Suprapubic skin (tissue), 4 donors: ENCODE measurements at places on chromosomes 6 and 20.

- DNase-seq = no peak
Measured at GRCh38 chr6:1589208-1589607, 20.5 kb upstream of the FOXC1 start.

DNA sequence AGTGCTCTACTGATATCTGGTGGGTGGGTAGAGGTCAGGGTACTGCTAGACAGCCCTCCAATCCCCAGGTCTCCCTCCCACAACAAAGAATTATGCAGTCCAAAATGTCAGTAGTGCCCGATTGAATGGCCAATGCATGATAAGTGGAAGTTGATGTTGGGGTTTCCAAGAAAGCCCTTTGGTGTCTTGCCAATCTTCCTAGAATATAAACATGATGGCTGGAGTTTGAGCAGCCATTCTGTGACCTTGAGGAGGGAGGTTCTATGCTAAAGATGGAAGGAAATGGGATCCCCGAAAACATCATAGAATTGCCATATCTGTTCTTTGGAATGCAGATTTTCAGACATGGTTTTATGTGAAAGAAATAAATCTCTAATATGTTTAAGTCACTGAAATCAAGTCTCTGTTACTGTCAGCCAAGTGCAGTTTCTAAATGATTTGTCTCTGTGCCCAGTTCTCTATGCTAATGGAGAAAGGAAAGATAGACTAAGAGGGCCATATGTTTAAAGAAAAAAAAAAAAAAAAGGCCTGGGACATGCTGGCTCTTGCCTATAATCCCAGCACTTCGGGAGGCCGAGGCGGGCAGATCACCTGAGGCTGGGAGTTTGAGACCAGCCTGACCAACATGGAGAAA is 32.8 kb upstream of the PTPN1 start:
- no peak for DNase-seq

- no peak for DNase-seq
Measured at GRCh38 chr20:22842793-22843192, 192.3 kb upstream of the SSTR4 start.

DNA sequence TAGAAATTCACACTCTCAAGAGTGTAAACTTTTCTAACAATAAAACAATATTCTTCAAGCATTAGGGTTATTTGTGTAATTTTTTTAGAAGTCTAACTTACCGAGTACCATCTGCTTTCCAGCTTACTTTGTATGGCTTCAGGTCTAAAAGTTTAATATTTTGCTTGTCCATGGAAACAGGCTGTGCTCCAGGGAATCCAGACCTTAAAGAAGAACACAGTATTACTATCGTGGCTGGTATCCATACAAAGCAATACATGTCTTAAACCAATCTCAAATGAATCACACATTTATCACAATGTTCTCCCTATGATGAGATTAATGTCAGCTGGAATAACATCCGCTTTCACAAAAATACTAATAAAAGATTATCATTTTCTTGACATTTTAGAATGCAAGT is 73.0 kb downstream of the RNGTT start:
- no peak for DNase-seq

DNA sequence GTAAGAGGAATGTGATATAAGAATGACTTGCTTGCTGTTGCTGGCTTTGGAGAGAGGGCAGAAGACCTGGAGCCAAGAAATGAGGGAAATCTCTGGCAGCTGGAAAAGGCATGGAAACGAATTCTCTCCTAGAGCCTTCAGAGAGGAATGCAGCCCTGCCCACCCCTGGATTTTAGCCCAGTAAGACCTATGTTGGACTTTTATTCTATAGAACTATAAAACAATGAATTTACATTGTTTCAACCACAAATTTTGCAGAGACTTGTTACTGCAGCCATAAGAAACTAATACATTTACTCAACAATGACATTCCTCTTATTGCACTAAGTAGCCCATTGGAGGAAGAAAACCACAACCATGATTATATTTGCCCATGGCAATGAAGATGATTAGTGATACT is 39.5 kb upstream of the PREP start:
- DNase-seq = no peak

GRCh38 chr6:85810558-85810957 is 167.9 kb upstream of the SYNCRIP start:
- no peak for DNase-seq

GRCh38 chr6:43887340-43887858 is 117.4 kb downstream of the VEGFA start:
- DNase-seq = no peak

DNA sequence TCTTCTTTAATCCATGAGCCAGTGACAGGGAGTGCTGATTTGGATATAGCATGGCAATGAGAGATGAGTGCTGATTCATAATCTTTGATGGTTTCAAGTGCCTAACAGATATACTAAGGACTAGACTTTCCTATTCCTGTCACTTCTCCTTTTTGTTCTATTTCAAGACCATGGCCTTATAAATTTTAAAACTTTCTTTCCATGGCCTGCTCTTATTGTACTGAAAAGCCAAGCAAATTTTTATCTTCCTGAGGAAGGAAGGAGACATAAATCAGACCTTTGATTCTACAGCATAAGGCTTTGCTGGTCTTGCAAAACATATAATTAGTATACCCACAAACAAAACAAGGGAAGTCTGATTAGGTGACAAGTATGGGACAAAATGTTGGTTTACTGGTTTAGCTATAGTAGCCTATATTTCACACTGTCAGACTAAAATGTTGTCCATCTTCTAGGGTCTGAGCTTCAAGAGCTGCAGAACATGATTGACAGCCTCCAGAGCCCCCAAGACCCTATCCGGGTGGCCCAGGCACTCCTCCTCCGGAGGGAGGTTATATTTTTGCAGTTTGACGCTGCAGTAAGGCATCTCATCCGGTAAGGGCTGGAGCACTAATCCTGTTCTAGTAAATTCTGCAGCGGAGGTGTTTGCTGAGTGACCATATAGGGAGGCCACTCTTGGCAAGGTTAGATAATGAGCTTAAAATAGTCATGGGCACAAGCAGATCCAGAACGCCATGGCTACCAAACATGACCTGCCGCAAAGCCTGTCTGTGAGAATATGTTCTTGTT is 82.3 kb downstream of the CD164 start:
- no peak for DNase-seq

GRCh38 chr6:107330168-107330567 is 129.2 kb downstream of the PDSS2 start:
- DNase-seq = no peak

GRCh38 chr6:17032988-17033634 is 68.7 kb upstream of the STMND1 start:
- peak; percentile 82 for DNase-seq

- no peak for DNase-seq
Measured at GRCh38 chr20:4997222-4997621, 4.1 kb downstream of the SLC23A2 start.

- DNase-seq = no peak
Measured at GRCh38 chr6:146135167-146135566, 106.3 kb downstream of the GRM1 start.

DNA sequence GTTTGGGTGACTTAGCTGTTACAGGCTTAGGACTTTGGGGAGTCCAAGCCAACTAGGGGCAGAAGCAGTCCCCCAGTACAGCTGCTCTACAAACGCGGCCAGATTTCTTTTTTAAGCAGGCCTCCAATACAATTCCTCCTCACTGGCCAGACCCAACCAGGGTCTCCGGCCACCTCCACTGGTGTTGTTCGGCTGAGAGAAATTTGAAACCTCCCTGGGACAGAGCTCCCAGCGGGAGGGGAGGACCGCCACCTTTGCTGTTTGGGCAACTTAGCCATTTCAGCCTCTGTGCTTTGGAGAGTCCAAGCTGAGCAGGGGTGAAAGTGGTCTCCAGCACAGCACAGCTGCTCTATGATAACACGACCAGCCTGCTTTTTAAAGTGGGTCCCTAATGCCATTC is 59.4 kb upstream of the KHDRBS2 start:
- DNase-seq = no peak

DNA sequence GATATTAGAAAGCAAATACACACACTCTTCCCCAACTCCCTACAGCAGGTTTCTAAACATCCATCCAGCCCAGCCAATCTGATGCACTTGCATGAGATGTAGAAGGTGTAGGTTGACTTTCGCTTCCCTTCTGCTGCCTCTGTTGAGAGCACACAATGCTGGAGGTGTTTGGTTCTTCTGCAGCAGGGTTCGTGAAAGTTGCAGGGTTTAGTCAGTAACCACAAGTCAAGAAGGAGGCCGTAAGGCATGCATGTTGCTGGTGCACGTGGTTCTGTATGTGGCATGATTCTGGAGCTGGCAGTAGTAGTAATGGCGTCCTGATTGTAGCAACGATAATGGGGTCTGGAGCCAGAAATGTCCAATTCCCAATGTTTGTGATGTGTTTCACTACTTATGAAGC is 53.0 kb downstream of the DEK start:
- DNase-seq = no peak

DNA sequence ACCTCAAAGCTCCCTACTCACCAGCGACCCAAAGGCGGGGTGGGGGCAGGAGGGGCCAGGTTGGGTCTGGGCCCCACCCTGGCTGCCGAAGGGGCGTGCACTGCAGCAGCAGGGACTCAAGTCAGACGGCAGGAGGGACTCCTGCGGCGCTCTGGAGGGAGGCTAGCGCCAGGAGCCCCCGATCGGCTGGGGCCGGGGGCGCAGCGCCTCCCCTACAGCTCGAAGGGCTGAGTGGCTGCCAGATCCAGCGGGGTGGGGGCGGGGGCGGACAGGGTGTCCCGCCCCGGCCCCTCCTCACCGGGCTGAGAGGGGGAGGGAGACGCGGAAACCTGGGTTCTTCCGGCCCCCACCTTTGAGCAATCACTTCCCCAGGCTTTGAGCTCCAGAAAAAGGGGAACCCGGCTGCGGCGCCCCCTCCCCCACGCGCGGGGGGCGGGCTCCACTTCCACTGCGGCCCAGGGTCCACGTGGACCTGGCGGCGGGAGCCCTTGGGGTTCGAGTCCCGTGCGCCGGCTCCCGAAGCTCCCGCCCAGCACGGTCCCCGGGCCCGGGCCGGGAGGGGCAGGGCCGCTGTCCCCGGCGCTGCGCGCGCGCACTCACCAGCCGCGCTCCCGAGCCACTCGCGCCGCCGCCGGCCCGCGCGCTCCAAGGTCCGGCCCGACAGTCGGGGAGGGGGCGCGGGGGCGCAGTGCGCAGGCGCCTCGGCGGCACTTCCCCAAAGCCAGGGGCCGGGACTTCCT is at the start of gene RGS19:
Gene RGS19, minus strand, starts transcription at position 246 of the 740 bp plus-strand sequence. CDS start 2,632 bp downstream, outside the sequence.
- peak; percentile 86 for DNase-seq

GRCh38 chr20:49272654-49273053 is 5.2 kb downstream of the ZNFX1 start:
- DNase-seq = no peak

DNA sequence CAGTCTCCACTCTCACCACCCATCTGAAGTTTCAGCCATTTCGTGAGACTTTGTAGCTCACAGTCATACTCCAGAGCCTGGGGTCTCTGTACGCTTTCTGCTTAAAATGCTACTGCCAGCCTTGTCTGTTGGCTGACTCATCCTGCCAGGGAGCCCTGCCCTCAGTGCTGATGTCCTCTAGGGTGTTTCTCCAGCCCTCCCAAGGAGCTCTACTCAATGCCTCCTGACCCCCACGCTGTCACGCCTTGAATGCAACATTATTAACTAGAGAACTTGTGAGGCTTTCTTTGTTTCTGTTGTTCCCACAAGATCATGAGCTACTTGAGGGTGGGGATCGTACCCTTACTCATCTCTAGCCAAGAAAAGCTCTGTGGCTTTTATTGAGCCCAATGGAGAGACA is 20.1 kb downstream of the KIF16B start:
- no peak for DNase-seq

DNA sequence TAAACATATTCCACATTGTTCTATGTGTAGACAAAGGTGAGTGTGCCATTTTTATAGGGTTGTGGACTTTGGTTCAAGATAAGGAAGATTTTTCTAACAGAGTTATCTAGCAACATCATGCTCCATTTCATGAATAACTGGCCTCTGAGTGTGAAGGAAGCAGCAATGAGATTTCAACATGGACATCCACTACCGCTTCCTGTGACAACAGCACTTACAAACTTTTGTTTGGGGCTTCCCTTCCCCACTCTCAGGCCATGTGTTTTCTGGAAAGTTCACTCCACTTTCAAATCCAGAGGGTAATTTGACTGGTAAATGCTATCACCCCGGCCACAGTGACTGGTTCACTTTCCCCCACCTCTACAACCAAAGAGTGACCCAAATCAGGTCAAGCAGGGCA is 38.1 kb upstream of the PROKR2 start:
- no peak for DNase-seq

DNA sequence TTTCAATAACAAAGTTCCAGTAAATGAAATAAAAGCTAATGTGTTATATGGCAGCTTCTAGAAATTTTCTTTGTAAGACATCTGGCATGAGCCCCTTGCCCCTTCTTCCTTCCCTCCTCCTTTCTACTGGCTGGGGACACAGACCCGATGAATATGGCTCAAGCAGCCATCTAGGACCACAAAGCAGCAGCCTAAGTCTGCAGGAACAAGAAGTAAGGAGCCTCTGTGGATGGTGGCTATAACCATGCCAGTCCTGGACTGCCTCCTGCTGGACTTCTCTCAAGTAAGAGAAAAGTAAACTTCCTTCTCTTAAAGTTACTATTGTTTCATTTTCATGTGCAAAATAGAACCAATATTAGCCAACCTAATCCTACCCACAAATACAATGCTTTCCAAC is 114.9 kb upstream of the DST start:
- DNase-seq = no peak

DNA sequence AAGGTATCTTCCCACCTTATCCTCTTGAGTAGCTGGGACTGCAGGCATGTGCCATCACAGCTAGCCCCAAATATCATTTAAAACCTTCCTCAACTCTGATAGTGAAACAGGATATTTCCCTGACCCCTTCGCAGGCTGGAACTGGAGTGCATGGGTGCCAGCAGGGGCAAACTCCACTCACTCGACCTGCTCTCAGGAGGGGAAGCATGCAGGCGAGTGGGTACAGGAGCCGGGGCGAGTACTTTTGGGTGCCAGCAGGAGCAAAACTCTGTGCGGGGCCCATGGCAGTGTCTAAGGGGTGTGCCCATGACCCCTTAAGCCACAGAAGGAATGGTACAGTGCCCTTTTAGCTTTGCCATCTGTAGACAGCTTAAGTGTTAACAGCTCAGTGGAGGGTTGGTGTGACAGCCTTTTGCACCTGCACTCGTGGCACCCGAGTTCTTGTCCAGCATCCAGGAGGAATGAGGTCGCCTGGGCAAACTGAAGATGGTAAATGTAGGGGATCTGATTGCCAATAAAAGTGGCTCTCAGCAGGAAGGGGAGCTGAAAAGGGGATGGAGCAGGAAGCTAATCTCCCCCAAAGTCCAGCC is 155.1 kb downstream of the CDK19 start:
- DNase-seq = no peak
